K562 (cell line): ENCODE measurements at places on chromosomes 1 and 21.
A peak's percentile ranks its signal among the peaks of the same experiment; 100 is the strongest.

DNA sequence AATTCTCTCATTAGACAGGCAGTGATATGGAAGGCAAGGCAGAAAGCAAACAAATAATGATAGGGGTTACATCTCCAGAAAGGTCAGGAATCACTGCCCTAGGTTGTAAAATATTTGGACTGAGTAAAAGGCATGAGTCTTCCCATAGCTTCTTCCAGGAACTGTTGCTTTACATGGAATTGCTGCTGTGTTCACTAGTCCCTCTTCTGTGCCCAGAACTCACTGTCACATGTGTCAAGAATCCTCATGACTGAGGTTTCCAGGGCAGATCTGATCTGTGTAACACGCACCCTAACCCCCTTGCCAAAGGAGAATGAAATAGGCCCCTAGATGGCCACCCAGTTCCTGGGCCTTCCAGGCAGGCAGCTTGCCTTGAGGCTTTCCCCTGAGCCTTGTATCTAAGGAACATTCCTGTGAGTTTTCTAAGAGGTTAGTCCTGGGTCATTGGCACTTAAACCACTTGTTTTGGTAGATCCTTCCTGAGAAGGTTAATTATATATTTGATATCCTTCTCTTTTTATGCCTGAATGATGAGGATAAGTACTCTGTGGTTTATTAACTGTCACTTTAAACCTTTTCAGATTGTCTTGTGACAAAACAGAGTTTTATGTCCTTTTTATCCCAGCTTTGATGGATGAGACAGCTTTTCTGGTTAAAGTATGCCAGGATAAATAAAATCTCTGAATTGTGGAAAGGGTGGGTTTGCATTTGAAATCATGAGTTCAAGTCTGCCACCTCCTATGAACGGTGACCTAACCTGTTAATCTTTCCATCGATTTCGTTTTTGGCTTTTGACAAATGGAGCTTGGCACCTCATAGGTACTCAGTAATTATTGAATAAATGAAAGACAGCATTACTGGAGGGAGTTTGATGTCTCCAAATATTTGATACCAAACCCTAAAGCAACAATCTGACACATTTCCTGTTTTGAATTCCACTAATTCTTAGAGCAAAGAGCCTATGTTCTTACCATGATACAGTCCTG lies 163.3 kb downstream of the DHRS3 start:
- H3K4me3 ChIP-seq: no peak overlapping the region
- no peak for DNase-seq
- peak overlapping the region; percentile 75 for H3K27ac ChIP-seq

- no peaks in the 10 kb centered on the region for H3K36me3 ChIP-seq
- no peak overlapping the region for H3K27ac ChIP-seq
- no peak overlapping the region for H3K4me3 ChIP-seq
Measured at GRCh38 chr1:86812286-86812685, 101.6 kb downstream of the SELENOF start.

DNA sequence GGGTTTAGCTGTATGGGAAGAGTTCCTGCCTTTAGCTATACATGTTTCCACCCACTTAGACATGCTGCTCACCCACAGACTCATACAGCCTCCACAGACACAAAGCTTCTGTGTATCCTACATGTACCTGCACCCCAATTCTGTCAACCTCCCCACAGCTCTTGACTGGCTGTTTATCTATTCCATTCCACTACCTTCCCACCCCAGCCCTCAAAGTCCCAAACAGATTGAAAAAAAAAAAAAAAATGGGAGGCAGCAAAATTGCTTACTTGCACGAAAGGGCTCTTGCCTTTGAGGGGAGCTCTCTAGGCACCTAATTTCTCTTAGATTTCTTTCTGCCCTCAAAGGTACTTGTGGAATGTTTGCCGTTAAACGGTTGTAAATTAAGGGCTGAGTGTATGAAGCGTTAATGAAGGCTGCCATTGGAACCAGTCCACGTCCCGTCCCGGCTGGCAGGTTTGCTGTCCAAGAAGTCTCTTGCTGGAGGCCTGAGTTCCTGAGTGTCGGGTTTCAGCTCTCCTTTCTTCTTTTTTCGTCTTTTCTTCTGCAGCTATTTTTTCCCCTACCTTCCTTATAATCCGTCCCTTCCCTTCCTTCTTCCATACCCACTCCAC lies 43.6 kb downstream of the PBX1 start:
- no peak overlapping the region for H3K27ac ChIP-seq
- H3K4me3 ChIP-seq: no peak overlapping the region
- DNase-seq: no peak
- no peaks in the 10 kb centered on the region for H3K4me1 ChIP-seq

DNA sequence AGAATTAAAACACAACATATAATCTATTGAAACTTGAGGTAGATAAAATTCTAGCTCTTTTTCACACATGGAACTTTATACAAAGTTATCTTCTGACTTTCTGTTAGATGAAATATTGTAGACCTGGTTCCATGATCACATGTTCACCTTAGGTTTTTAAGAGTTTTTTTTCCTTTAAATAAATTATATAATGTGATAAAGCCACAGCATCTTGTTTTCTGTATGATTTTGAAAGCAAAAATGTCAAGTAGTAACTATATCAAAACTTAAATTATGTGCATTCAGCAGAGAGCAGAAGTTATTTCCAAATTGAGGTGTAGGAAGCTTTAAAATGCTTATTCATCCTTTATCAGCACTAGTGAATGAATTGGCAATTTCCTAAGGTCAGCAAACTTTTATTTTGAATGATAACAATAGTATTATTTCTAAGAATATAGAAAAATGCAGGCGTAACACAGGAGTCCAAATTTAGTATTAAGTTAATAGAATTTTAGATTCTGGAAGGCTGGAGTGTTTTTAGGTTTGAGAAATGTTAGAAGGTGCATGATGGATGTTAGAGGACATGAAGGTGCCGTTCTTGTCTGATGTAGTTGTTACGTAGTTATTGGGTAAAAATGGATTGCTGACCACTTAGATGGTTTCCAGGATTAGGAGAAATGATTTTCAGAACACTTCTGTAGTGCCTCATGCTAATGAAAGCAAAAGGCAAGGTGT lies 17.5 kb downstream of the BACH1 start:
- no peaks in the 10 kb centered on the region for H3K27me3 ChIP-seq
- DNase-seq: no peak
- peaks cover 71% of the 10 kb centered on the region for H3K4me1 ChIP-seq
- peak overlapping the region; percentile 79 for H3K27ac ChIP-seq
- no peak overlapping the region for H3K4me3 ChIP-seq

DNA sequence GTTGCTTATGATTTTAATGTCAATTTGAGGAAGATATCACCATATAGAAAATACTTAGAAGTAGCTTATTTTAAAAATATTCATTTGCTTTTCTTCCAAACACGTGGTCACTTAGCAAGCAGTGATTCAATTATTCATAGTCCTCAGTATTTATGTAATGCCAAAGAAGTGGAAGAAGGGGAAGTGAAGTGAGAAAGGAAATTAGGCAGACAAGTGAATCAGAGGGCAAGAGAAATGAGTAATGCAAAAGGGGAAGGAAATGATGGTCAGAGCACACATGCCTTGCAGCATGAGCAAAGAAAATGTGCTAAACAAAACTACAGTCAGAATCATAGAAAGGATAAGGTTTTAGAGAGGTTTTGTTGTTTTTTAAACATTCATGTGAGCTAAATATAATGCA lies 31.8 kb downstream of the SDCCAG8 start:
- no peaks in the 10 kb centered on the region for H3K27me3 ChIP-seq
- peaks cover 17% of the 10 kb centered on the region; the same call in 2 of the 3 replicates for H3K36me3 ChIP-seq
- no peak for DNase-seq
- no peak overlapping the region for H3K27ac ChIP-seq
- H3K4me3 ChIP-seq: no peak overlapping the region

GRCh38 chr1:160129046-160129445 lies 13.5 kb downstream of the ATP1A2 start:
- no peak for DNase-seq
- no peaks in the 10 kb centered on the region for H3K36me3 ChIP-seq
- peaks cover 67% of the 10 kb centered on the region for H3K27me3 ChIP-seq
- H3K27ac ChIP-seq: no peak overlapping the region
- no peak overlapping the region for H3K4me3 ChIP-seq

- no peak for DNase-seq
- H3K4me3 ChIP-seq: no peak overlapping the region
- H3K4me1 ChIP-seq: no peaks in the 10 kb centered on the region
- peaks cover 2% of the 10 kb centered on the region; the same call in 2 of the 3 replicates for H3K27me3 ChIP-seq
- H3K36me3 ChIP-seq: no peaks in the 10 kb centered on the region
Measured at GRCh38 chr1:176811511-176812288, 348.7 kb downstream of the PAPPA2 start.

DNA sequence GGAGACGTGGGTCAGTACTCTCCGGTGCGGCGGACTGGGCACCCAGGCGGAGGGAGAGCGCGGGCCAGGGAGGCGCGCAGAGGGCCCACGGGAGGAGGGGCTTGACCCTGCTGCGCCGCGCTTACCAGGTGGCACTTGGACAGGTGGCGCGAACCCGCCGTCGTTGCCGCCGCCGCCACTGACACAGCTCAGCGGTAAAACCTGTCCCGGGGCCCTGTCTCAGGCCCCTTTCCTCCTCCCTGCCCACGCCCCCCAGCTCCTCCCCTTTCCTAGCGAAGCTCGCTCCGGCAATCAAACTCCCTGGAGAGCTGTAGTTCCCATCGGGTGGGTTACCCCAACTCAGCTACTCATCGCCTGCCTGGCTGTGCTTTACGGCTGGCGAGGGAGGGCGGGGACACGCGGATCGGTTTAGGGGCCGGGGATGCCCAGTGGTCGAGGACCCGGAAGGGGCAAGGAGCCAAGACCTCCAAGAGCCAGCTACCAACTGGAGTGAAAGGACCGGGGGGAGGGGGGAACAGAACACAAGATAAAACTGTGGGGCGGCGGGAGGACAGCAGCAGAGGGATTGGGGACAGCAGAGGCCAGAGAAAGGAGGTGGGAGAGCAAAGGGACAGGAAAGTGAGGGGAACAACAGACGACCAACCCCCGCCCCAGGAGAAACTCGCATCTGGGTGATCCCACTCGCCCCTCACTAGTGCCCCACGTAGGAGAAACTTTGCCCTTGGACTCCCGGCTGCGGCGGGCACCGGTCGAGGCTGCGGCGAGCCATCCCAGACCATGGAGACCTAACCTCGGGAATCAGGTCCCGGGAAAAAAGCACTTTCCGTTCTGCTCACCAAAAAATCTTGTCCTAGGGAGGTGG lies 2.9 kb downstream of the GFI1 start:
- peaks cover 24% of the 10 kb centered on the region for H3K4me1 ChIP-seq
- DNase-seq: no peak
- H3K4me3 ChIP-seq: no peak overlapping the region
- no peaks in the 10 kb centered on the region for H3K36me3 ChIP-seq
- peaks cover 5% of the 10 kb centered on the region; the same call in 1 of the 3 replicates for H3K27me3 ChIP-seq

DNA sequence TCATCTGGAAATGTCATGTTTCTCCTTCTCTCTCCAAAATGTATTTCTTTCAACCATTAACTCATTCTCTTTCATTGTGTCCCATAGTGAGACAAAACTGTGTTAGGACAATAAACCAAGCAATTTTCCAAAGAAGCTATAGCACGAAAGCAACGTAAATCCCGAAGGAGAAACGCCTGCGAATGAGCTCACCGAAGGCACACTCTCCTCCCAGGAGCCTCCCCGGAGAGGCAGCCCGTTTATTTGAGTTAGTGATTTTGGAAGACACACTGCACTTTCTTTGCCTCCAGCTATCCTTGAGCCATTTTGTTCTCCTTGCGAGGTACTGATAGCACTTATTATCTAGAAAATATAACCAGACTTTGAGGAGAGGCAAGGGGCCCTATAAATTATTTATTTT lies 41.2 kb downstream of the RSPH1 start:
- no peaks in the 10 kb centered on the region for H3K36me3 ChIP-seq
- H3K27ac ChIP-seq: no peak overlapping the region
- peaks cover 43% of the 10 kb centered on the region for H3K27me3 ChIP-seq
- no peak overlapping the region for H3K4me3 ChIP-seq
- H3K4me1 ChIP-seq: no peaks in the 10 kb centered on the region; the same call in 2 of the 3 replicates
- DNase-seq: no peak
